ENCODE measurements at places on chromosomes 5 and 9.

DNA sequence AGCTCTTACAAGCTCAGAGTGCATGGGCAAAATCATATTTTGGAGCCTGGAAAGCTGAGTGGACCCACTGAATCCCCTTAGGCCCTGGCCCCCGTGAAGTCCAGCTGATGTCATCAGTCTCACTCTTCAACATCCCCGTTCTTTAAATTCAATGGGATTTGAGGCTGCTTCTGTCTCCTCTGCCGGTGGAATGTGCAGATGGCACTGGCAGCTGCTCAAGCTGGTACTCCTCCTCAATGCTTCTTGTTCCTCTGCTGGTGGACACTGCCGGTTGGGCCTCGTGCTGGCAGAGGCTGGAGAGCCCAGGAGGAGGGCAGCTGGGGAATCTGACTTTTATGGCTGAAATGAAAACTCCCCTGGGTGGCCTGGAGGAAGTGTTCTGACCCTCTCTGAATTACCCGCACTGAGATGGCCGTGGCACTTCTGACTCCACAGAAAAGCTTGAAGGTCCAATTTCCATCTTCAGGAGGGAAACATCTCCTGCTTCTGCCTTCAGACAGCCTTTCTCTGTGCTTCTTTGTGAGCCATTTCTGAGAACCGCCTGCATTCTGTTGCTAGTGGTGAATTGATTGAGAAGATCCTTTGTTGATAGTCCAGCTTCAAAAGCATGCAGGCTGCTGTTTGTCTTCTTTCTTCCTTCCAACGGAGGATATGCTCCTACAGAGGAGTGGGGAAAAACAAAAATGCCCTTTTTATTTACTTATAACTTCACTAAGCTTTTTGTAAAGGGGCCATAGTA is 298.9 kb downstream of the TMEM38B start:
- DNase-seq: no peak

GRCh38 chr5:6262651-6263363 is 115.5 kb downstream of the MED10 start:
- no peak for DNase-seq

- no peak for DNase-seq
These were observed 228.7 kb downstream of the ADAMTS6 start for GRCh38 chr5:65252977-65253376.

GRCh38 chr5:144142824-144143162 is 27.7 kb downstream of the YIPF5 start:
- DNase-seq: no peak

GRCh38 chr5:65101632-65102100 is 332.9 kb downstream of the CWC27 start:
- no peak for DNase-seq

GRCh38 chr5:82151204-82151603 is 127.0 kb downstream of the RPS23 start:
- no peak for DNase-seq
